Naive thymus-derived CD8-positive, alpha-beta T cell (primary cell): ENCODE measurements at places on chromosomes 7 and 10. TPM values are rescaled to one million over a fixed set of nuclear protein-coding genes. Genes with fewer than 3 reads are reported as not detected.

Gene DYNC1I1
- total RNA-seq = not detected

Gene R3HCC1L
- 28.8 TPM for total RNA-seq

DNA sequence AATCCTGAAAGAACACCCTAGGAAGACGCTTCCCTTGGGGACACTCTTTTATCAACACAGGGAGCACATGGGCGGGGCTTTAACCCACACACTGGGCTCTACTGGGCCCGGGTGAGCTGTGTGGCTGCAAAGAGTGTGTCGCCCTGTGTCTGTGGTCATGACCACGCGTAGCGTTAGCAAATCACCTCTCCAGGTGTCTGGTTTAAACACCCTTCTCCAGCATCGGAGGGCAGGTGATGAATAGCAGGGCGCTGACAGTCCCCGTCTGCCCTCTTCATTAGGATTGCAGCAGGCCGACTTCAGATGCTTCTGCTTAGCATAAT, 127.7 kb downstream of the ADARB2 start:
- no peaks in the 10 kb centered on the region for H3K4me1 ChIP-seq
- H3K27ac ChIP-seq = no peak overlapping the region
- no peak for DNase-seq
- H3K27me3 ChIP-seq = peaks cover 52% of the 10 kb centered on the region

- no peak for DNase-seq
- no peaks in the 10 kb centered on the region for H3K4me1 ChIP-seq
- H3K27ac ChIP-seq = no peak overlapping the region
- no peaks in the 10 kb centered on the region for H3K36me3 ChIP-seq
- H3K27me3 ChIP-seq = no peaks in the 10 kb centered on the region
Measured at GRCh38 chr10:19142967-19143366, 94.4 kb downstream of the MALRD1 start.

GRCh38 chr10:102702742-102703141, 11.5 kb downstream of the ARL3 start:
- peaks cover 2% of the 10 kb centered on the region for H3K36me3 ChIP-seq
- no peak overlapping the region for H3K4me3 ChIP-seq
- H3K4me1 ChIP-seq = peaks cover 16% of the 10 kb centered on the region
- H3K27ac ChIP-seq = no peak overlapping the region
- DNase-seq = no peak

DNA sequence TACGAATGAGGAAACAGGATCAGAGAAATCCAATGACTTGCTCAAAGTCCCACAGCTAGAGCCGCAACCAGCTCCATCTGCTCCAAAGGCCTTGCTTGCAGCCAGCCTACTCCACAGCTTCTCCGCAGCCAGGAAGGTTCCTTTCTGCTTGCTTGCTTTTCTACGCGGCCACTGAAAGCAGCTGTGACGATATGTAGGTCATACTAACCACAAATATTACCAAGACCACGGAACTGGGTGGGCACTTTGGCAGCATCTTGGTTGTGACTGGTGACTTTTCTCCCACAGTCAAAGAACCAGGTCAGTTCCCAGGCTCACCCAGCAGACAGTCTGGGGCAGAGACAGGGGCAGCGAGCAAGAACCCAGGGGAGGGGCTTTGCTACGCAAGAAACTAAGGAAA, 86.4 kb downstream of the FAM53B start:
- no peak for DNase-seq
- no peaks in the 10 kb centered on the region for H3K27me3 ChIP-seq
- no peak overlapping the region for H3K4me3 ChIP-seq
- peaks cover 47% of the 10 kb centered on the region for H3K4me1 ChIP-seq

GRCh38 chr10:73872190-73872710, 2.1 kb downstream of the CAMK2G start:
- H3K36me3 ChIP-seq = peaks cover 44% of the 10 kb centered on the region
- no peak for DNase-seq
- peaks cover 47% of the 10 kb centered on the region for H3K4me1 ChIP-seq
- H3K27ac ChIP-seq = peak overlapping the region; percentile 79

DNA sequence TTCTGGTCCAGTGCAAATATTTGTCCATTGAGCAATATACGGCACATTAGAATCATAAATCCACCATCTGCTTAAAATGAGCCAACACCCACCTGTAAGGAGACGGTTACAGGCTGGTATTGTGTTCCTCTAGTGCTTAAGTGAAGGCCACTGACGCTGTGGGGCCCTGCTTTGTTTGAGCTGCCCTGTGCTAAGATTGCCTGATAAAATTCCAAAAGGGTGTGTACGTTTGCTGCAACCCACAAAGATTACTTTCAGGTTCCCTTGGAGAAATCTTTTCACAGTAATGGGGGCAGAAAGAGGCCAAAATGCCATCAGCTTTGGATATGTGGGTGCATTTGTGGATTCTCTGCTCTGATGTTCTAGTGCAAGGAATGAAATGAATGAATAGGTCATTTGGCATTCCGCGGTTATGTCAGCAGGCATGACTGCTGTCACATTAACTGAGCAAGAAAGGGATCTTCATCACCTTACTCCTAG, 34.4 kb downstream of the AGR3 start:
- H3K4me3 ChIP-seq = no peak overlapping the region
- no peaks in the 10 kb centered on the region for H3K36me3 ChIP-seq
- no peak overlapping the region for H3K27ac ChIP-seq
- no peaks in the 10 kb centered on the region for H3K4me1 ChIP-seq
- DNase-seq = no peak

DNA sequence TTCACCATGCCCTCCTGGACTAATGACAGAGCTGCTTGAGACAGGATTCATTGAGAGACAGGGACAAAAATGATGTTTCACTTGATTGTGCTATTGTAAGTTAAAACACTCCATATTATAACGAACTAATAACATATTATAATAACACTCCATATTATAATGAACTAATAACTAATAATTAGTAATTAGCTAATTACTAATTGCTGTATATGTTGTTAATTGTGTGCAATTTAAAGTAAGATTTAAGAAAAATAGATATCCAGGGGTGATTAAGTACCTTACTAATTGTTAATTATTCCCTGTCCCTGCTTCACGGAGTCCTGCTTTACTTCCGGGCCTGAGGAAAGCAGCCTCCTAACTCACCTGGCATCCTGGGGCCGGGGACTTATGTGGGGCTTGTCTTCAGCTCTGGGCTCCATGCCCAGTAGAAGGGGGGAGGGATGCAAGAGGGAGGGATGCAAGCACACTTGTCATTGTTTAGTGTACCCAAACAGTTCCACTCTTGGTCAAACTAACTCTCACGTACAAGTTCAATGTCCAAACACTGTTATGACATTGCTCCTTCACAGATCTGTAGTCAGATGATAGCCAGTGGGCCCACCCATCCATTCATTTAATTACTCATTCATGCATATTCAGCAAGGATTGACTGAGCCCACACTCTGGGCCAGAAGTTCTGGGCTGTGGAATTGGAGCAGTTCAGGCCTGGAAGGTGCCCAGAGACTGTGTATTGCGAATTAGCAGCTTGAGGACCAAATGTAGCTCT, 53.8 kb downstream of the COL13A1 start:
- H3K4me1 ChIP-seq = peaks cover 2% of the 10 kb centered on the region
- no peak for DNase-seq
- H3K36me3 ChIP-seq = no peaks in the 10 kb centered on the region
- H3K4me3 ChIP-seq = no peak overlapping the region

DNA sequence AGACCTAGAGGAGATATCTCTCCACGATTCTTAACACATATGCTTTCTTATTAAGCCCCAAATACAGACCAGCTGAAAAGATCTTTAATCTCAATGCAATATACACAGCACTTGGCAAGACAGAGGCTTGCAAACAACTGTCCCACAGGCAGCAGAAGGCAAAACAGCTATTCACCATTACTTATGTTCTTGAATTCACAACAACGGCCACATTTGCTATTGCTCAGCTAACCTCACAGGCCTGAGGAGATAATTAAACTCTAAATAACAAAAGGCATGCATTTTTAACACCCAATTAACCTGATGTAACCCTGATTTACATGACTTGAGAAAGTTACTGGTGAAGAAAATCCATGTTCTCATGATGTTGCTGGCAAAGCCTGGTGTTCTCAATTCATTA, 216.4 kb downstream of the CRPPA start:
- H3K4me3 ChIP-seq = no peak overlapping the region
- H3K36me3 ChIP-seq = no peaks in the 10 kb centered on the region
- no peaks in the 10 kb centered on the region for H3K4me1 ChIP-seq
- H3K27me3 ChIP-seq = no peaks in the 10 kb centered on the region
- H3K27ac ChIP-seq = no peak overlapping the region

DNA sequence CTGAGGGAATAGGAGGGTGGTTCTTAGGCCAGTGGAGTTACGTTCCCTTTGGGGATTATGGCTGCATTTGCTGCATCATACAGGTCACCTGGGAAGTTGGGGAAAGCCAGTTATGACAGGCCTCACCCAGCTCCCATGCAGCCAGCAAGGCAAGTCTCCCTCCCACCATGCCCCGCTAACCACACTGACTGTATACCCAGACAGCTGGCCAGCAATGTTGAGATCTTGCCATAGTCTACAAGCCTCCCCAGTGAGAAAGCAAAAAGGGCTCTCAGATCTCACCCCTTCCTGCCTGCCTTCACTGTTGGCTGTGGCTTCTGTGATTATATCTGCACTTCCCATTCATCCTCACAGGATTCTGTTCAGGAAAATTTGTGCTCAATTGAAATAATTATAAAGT, 133.3 kb upstream of the HGF start:
- H3K4me3 ChIP-seq = no peak overlapping the region
- H3K4me1 ChIP-seq = no peaks in the 10 kb centered on the region
- H3K36me3 ChIP-seq = no peaks in the 10 kb centered on the region
- no peak for DNase-seq
- no peaks in the 10 kb centered on the region for H3K27me3 ChIP-seq

- H3K4me3 ChIP-seq = peak overlapping the region; percentile 4
- H3K27me3 ChIP-seq = no peaks in the 10 kb centered on the region
- H3K4me1 ChIP-seq = peaks cover 2% of the 10 kb centered on the region
Measured at GRCh38 chr10:17257466-17258321, 29.7 kb downstream of the VIM start.

DNA sequence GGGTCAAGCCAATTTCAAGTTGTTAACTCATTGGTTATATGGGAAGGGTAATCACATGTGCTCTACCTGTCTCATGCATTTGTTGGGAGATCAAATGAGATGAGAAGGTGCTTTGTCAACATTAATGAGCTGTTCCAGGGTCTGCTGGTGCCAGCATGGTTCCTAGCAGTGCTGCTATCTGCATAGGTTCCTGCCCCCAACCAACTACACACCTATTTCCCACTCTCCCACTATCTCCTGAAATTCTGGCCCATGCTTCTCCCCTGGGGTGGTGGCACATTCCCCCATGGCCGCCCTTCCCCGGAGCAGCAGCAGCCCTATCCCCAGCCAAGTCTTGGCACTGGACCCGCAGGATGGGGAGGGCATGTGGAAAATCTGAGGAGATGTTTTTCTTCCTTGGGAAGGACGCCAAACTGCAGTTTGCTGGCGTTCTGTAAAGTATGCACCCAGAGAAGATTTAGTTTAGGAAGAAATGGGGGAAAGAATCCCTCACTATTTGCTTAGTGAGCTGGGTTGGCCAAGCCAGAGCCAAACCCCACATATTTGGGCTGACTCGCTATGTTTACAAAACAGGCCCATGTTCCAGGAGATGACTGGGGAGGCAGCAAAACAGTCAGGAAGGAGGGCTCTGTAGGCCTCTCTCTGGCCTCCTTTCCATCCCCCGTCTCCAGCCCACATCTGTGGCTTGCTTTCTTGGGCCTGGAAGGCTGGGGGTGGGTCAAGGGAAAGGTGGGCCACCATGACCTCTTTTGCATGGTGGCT, 42.5 kb downstream of the PPP1R3C start:
- no peaks in the 10 kb centered on the region for H3K36me3 ChIP-seq
- H3K27ac ChIP-seq = no peak overlapping the region
- H3K27me3 ChIP-seq = peaks cover 24% of the 10 kb centered on the region
- H3K4me1 ChIP-seq = no peaks in the 10 kb centered on the region

DNA sequence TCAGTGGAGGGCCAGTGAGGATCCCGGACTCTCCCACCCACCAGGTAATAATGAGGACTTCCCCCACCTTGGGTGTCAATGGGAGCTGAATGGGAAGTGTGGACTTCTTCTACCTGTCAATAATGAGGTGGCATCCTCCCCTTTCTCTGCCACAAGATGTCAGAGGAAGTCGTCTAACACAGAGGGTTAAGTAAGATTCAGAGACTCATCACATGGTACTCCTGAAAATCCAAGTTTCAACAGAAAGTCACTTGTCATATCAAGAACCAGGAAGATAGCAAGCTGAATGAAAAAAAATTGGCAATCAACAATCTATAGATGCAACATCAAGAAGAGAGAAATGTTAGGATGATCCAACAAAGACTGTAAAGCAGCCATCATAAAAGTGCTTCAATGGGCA, 150.9 kb upstream of the SVIL start:
- DNase-seq = no peak
- H3K4me1 ChIP-seq = no peaks in the 10 kb centered on the region
- H3K4me3 ChIP-seq = no peak overlapping the region
- peaks cover 12% of the 10 kb centered on the region for H3K27me3 ChIP-seq
- H3K27ac ChIP-seq = no peak overlapping the region
- peaks cover 7% of the 10 kb centered on the region for H3K36me3 ChIP-seq

DNA sequence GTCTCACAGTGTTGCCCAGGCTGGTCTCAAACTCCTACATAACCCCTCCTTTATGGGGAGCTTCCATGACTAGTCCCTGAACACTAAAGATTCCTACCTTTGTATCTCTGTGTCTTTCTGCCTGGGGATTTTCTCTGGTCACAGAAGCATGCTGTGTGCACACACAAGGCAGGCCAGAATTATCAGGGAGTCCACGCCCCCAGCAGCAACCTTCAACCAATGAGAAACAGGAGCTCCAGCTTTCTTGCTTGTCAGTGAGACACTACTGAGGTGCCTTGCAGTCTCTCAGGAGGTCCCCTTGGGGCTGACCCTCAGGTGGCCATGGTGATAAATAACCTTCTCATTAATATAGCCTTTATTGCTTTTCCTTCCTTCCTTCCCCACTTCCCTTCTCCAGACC, 45.1 kb upstream of the AUTS2 start:
- no peak overlapping the region for H3K4me3 ChIP-seq
- H3K27me3 ChIP-seq = no peaks in the 10 kb centered on the region
- no peaks in the 10 kb centered on the region for H3K36me3 ChIP-seq
- H3K27ac ChIP-seq = no peak overlapping the region
- DNase-seq = no peak

- H3K27me3 ChIP-seq = no peaks in the 10 kb centered on the region
- no peak for DNase-seq
- H3K4me1 ChIP-seq = peaks cover 8% of the 10 kb centered on the region
- H3K4me3 ChIP-seq = peak overlapping the region; percentile 25
- no peaks in the 10 kb centered on the region for H3K36me3 ChIP-seq
- no peak overlapping the region for H3K27ac ChIP-seq
Measured at GRCh38 chr10:34780818-34781380, 34.2 kb downstream of the PARD3 start.

DNA sequence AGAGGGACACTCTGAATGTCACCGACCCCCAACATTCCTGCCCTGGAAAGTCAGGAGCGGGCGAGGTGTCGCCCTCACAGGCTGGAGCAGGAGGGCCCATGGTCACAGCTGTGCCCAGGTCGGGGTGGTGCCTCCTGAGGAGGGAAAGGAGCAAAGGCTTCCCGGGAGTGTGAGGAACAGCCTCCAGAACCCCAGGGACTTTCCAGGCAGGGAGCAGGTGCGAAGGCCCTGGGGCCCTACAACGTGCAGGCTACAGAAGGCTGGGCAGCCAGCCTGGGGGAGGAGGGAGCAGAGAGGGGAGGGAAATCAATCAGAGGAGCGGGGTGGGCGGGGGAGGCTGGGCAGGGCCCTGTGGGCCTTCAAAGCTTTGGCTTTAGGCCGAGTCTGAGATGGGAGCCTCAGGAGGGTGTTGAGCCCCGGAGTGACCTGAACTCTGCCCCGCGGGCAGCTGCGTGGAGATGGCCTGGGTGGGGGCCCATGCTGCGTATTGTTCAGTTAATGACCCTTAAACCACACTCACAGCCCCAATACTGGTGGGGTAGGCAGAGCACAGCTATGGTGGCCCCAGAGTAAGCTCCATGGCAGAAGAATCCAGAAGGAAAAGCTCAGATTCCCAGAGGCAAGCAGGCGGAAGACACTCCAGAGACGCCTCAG, 44.2 kb upstream of the PPP2R2D start:
- no peaks in the 10 kb centered on the region for H3K36me3 ChIP-seq
- H3K4me3 ChIP-seq = no peak overlapping the region
- H3K27ac ChIP-seq = peak overlapping the region; percentile 39
- peaks cover 9% of the 10 kb centered on the region for H3K27me3 ChIP-seq
- no peaks in the 10 kb centered on the region for H3K4me1 ChIP-seq
